ENCODE measurements at places on chromosomes 5 and 9. TPM values are rescaled to one million over a fixed set of nuclear protein-coding genes. Genes with fewer than 3 reads are reported as not detected.

- no peak overlapping the region for H3K4me3 ChIP-seq
- DNase-seq = no peak
- H3K36me3 ChIP-seq = peaks cover 2% of the 10 kb centered on the region
- no peaks in the 10 kb centered on the region for H3K27me3 ChIP-seq
- peaks cover 56% of the 10 kb centered on the region for H3K4me1 ChIP-seq
- peak overlapping the region; percentile 33 for H3K27ac ChIP-seq
These were observed 115.2 kb upstream of the LHFPL2 start for GRCh38 chr5:78763659-78764189.

DNA sequence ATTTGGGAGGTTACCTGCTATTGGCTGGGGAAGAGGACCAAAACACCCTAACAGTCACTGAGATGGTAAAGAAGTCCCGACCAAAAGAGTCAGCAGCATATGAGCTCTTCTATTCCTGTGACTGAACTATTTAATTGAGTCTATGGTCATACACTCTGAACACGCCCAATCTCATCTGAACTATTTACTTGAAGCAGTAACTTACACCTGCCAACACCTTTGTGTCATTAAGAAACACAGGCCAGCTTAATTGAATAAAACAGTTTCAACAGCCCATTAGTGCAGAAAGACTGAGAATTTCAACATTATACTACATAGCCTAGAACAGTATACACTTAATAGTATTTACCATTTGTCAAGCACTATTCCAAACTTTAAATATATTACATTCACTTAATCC lies 47.8 kb downstream of the NR6A1 start:
- no peak overlapping the region for H3K27ac ChIP-seq
- DNase-seq = no peak
- H3K27me3 ChIP-seq = no peaks in the 10 kb centered on the region

GRCh38 chr5:149156435-149157083 lies 15.3 kb downstream of the ABLIM3 start:
- H3K27me3 ChIP-seq = peaks cover 9% of the 10 kb centered on the region
- no peak for DNase-seq
- H3K27ac ChIP-seq = no peak overlapping the region
- H3K4me3 ChIP-seq = no peak overlapping the region
- no peaks in the 10 kb centered on the region for H3K36me3 ChIP-seq
- no peaks in the 10 kb centered on the region for H3K4me1 ChIP-seq

SPINK13 gene
- not detected for total RNA-seq

DNA sequence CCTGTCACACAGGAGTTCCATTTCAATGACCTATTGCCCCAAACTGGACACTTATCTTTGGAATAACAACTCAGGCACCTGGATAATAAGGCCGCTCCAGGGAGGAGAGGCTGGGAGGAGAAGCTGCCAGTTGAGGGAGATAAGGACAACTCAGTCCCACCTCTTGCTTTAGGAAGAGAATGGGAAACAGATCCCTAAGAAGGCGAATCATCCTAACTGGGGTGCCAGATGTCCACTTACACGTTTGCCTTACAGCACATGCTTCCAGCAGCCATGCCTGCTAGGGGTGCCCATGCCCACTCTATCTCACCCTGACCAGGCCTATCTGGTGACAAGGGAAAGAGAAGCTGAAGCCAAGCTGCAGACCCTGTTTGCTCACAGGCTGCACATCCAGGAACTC lies 6.5 kb downstream of the HK3 start:
- no peak for DNase-seq
- no peak overlapping the region for H3K27ac ChIP-seq
- H3K36me3 ChIP-seq = no peaks in the 10 kb centered on the region
- H3K4me1 ChIP-seq = no peaks in the 10 kb centered on the region
- H3K27me3 ChIP-seq = peaks cover 9% of the 10 kb centered on the region
- no peak overlapping the region for H3K4me3 ChIP-seq

GRCh38 chr5:107365320-107366109 lies 305.2 kb downstream of the EFNA5 start:
- peaks cover 3% of the 10 kb centered on the region for H3K27me3 ChIP-seq
- no peak overlapping the region for H3K27ac ChIP-seq
- no peak overlapping the region for H3K4me3 ChIP-seq
- no peak for DNase-seq
- no peaks in the 10 kb centered on the region for H3K36me3 ChIP-seq
- peaks cover 8% of the 10 kb centered on the region for H3K4me1 ChIP-seq

GRCh38 chr5:17340819-17341218 lies 123.4 kb downstream of the BASP1 start:
- H3K36me3 ChIP-seq = no peaks in the 10 kb centered on the region
- H3K27me3 ChIP-seq = no peaks in the 10 kb centered on the region
- no peak overlapping the region for H3K4me3 ChIP-seq
- peaks cover 12% of the 10 kb centered on the region for H3K4me1 ChIP-seq
- DNase-seq = no peak

DNA sequence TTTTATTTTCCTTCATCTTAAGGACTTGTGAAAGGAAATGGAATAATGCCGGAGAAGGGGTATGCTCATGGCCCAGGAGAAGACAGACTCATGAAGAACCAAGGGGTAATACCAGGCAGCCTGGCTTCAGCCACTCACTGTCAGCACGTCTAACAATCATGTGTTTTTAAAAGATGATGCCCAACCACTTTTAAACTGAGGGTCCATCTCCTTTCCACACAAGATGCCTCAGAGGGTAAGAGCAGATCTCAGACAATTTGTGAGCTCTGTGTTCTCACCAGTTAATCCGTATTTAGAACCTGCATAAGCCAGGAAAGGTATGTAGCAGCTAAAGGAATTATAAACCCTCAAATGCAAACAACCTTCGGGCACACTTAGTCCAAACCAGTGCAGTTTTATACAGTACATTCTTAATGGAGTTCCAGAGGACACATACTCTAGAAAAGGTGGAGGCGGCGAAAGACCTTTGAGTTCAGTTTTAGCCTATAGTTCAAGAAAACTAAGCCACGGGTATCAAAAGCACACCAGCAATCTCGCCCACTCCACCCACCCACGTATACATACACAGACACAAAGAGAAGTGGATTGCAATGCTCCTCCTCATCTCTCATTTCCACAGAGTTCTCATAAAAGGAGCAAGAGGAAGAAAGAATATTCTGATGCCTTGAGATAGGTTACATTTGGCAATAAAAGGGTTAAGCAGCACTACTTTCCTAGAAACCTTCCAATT lies 2.6 kb downstream of the DIAPH1 start:
- DNase-seq = no peak
- peak overlapping the region; percentile 92 for H3K27ac ChIP-seq
- peaks cover 25% of the 10 kb centered on the region for H3K36me3 ChIP-seq
- peaks cover 68% of the 10 kb centered on the region for H3K4me1 ChIP-seq

TRIP13 gene
- 3.5 TPM for total RNA-seq

GRCh38 chr5:141940695-141941271 lies 17.1 kb downstream of the DELE1 start:
- H3K36me3 ChIP-seq = peaks cover 41% of the 10 kb centered on the region
- peak overlapping the region; percentile 27 for H3K27ac ChIP-seq
- no peaks in the 10 kb centered on the region for H3K27me3 ChIP-seq
- DNase-seq = no peak
- H3K4me3 ChIP-seq = no peak overlapping the region

DNA sequence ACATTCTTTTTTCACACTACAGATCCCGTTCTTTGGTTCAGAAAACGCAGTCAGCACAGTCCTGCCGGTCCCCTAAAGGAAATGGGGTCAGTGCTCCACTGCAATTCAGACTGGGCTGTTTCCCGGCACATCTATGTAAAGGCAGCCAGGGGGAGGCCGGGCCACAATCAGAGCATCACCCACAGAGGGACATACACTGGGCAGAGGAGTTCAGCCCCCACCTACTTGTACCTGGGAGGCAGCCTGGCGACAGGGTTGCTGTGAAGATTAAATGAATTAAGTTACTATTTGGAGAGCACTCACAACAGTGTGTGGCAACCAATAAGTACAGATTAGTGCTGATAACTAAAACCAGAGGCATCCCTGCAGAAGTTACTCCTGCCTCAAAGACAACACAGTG lies 4.5 kb downstream of the PTPN3 start:
- peaks cover 39% of the 10 kb centered on the region for H3K27me3 ChIP-seq
- no peak for DNase-seq
- no peak overlapping the region for H3K4me3 ChIP-seq
- H3K27ac ChIP-seq = no peak overlapping the region
- no peaks in the 10 kb centered on the region for H3K36me3 ChIP-seq
- H3K4me1 ChIP-seq = peaks cover 4% of the 10 kb centered on the region

DNA sequence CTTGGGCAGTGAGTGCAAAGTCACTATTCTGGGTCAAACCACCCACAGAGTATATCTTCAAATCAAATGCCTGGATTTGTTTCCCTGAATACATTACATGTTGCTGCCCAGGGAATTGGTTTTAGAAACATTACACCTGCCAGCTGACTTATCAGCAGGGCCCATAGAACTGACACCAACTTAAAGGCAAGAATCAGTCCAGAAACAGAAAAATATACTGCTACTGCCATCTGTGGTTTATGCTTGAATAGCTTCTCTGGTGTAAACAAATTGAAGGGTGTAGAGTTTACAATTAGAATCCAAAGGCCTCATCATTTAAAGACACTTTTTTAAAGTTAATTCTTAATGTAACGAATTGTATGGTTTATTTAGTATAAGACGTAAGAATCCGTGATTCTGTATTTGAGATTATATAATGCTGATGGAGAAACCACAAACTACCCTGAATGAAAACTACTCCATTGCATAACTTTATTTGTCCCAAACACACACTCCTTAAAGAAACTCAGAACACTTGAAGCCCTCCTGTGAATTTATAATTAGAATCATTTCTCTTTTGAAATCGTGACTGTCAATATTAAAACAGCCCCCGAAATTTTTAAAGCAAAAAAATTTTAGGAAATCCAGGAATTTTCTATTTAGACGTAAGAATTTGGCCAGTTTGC lies 6.2 kb downstream of the NR6A1 start:
- peaks cover 19% of the 10 kb centered on the region for H3K4me1 ChIP-seq
- no peak overlapping the region for H3K4me3 ChIP-seq

- no peaks in the 10 kb centered on the region for H3K4me1 ChIP-seq
- DNase-seq = no peak
- H3K27ac ChIP-seq = no peak overlapping the region
- no peaks in the 10 kb centered on the region for H3K27me3 ChIP-seq
- H3K4me3 ChIP-seq = no peak overlapping the region
These were observed 9.5 kb downstream of the CDH18 start for GRCh38 chr5:19978476-19978875.

DNA sequence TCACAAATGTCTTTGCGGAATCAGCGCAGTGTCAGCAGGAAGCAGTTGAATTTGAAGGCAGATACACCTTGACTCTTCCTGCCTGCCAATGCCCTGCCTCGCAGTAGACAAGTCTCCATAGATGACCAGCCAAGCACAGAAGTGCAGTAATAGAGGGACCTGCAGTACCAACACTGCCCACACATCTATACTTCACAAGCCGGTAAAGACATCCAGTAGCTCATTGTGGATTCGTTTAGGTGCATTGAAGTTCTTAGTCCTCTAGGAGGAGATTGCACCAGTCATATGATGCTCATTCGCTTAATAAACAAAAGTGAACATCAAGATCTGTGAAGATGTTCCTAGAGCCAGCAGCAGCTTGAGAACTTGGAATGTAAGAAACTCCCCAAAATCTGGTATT lies 7.1 kb upstream of the IFNA2 start:
- no peak overlapping the region for H3K27ac ChIP-seq
- H3K4me1 ChIP-seq = peaks cover 9% of the 10 kb centered on the region
- H3K4me3 ChIP-seq = no peak overlapping the region
- no peaks in the 10 kb centered on the region for H3K36me3 ChIP-seq

DNA sequence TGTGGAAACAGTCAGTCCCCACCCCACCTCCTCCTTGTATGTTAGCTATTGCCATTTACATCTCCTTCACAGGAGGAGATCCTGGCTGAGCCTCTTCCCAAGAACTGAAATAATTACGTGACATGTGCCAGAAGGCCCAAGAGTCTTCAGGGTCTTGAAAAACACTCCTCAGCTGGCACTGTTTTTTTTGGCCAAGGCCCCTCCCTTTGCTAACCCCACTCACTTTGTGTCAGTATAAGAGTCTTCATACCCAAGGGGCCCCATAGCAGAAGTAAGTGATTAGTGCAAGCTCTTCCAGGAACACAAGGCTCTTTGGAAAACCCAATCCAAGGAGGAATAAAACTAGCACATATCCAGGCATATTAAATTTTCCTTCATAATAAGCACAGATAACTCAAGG lies 5.7 kb upstream of the LARP1 start:
- DNase-seq = no peak
- no peak overlapping the region for H3K27ac ChIP-seq
- H3K4me1 ChIP-seq = peaks cover 13% of the 10 kb centered on the region
- no peaks in the 10 kb centered on the region for H3K36me3 ChIP-seq
- no peak overlapping the region for H3K4me3 ChIP-seq

DNA sequence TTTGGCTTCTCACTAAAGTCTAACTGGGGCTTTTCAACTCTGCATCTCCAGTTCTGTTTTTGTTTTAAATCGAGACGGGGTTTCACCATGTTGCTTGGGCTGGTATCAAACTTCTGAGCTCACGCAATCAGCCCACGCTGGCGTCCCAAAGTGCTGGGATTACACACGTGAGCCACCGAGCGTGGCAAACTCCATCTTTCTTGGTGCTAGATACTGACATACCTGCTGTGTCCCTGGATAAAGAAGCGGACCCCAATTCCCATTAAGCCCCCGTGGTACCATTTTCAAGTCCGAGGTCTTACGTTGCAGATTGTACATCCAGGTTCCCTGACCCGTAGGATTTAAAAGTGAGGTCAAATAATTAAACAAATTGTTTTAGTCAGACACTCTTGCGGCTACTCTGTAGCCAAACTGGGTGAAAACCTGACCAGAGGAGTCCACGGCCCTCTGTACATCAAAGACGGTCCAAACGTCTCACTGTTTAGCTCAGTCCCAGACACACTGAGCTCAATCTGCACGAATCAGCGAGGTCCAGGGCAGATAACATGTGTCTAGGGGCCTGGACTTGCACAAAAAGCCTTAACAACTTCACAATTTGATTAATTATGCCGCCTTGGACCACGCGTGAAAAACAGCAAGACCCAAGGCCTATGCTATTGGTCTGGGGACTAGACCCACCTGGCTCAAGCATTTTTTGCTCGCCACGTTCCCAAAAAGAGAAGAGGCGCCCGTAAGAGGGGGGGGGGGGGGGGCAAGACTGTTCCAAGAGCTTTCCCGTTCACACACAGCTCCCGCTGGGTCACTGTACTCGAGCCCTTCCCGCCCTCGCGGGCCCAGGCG lies 727 bp upstream of the DNAJA1 start:
- peak overlapping the region; percentile 95 for H3K4me3 ChIP-seq
- DNase-seq = no peak
- H3K36me3 ChIP-seq = peaks cover 50% of the 10 kb centered on the region

SCGB3A2 gene
- total RNA-seq = not detected

DNA sequence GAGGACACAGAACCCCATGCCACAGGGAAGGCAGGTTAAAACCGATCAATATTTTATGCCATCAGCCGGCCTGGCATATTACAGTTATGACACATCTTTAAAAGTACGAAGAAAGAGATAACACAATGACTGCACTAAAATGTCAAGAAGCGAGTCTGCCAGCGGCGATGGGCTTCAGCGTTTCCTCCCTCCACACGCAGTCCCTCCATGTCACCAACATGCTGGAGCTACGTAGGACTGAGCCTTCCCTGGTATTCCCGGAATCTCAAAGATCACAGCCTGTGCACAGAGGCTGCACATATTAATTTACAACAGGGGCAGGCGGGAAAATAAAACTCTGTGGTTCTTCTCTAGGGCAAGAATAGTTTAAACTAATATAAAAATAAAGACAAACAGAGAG lies 257.7 kb downstream of the IRX1 start:
- H3K27me3 ChIP-seq = no peaks in the 10 kb centered on the region
- no peak for DNase-seq
- no peak overlapping the region for H3K27ac ChIP-seq
- no peaks in the 10 kb centered on the region for H3K36me3 ChIP-seq

- peaks cover 5% of the 10 kb centered on the region for H3K27me3 ChIP-seq
- no peaks in the 10 kb centered on the region for H3K4me1 ChIP-seq
- no peaks in the 10 kb centered on the region for H3K36me3 ChIP-seq
- DNase-seq = no peak
- H3K27ac ChIP-seq = no peak overlapping the region
- H3K4me3 ChIP-seq = no peak overlapping the region
These were observed 52.8 kb downstream of the SPATA31C2 start for GRCh38 chr9:88085476-88085875.

SPATA31D4 gene
- total RNA-seq = not detected
